ENCODE measurements at places on chromosomes 2 and 18.

DNA sequence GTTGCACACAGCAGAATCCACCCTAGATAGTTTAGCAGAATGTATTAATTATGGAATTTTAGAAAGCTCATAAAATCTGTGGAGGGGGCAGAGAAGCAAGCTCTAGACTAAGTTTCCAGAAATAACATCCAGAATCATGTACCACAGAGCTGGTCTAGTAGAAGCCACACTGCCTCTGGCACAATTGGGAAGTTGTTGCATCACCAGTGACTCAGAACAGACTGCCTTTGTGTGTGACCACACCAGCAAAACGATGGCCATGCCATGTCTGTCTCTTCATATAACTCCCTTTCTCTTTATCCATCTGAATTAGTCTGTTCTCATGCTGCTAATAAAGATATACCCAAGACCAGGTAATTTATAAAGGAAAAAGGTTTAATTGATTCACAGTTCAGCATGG lies 158.9 kb downstream of the CCDC148 start:
- no peak for DNase-seq

- no peak for DNase-seq
Observed at GRCh38 chr2:144459286-144459685, 60.6 kb downstream of the ZEB2 start.

DNA sequence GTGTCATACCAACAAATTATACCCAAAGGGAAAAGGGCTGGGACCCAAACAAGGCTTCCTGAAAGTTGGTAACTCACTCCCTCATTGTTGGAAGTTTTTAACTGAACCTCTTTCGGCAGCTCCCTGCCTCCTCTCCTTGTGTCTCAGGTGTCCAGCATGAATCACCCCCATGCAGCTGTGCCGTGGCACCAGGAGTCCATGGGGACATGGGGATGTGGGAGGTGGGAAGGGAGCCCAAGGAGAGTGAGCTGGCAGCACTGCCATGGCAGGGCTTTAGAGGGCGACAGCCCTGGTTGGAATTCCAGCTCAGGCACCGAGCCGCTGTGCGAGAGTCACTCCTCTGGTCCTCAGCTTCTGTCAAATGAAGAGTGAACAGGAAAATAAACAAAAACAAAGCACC lies 12.5 kb upstream of the GYPC start:
- DNase-seq: no peak

DNA sequence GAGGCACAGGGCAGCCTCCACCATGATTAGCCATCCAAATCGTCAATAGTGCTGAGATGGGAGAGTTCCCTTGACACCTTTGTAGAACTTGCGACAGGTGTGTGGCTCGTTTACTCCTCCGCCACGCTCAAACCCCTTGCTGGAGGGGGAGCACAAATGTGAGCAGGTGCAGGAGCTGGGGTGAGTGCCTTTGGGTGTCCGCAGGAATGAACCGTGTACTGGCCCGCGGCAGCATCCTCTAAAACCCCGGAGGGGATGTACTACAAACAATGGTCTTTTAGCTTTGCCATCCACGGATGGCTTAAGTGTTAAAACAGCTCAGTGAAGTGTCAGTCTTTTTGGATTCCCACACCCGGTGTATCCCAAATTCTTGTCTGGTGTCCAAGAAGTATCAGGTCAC lies 21.4 kb upstream of the TDRD15 start:
- no peak for DNase-seq

GRCh38 chr2:68225119-68225632 lies 27.2 kb downstream of the PPP3R1 start:
- no peak for DNase-seq

DNA sequence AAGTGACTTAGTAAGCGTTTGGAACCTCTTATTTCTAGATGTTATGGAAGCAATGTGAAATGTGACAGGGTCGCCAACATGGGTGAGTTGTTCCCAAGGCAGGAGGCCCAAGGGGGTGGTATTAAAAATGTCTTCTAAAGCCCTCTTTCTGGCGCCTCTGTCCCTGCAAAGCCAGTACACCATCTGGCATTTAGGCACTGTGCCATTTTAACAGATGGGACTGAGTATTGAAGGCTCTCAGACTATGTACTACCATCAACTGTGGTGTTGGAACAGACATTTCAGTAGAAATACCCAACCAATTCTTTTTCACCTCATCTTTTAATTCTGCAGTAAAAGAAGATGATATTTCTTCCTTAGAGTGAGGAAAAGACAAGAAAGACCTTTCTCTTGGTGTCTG lies 384.5 kb upstream of the MMADHC start:
- DNase-seq: no peak

DNA sequence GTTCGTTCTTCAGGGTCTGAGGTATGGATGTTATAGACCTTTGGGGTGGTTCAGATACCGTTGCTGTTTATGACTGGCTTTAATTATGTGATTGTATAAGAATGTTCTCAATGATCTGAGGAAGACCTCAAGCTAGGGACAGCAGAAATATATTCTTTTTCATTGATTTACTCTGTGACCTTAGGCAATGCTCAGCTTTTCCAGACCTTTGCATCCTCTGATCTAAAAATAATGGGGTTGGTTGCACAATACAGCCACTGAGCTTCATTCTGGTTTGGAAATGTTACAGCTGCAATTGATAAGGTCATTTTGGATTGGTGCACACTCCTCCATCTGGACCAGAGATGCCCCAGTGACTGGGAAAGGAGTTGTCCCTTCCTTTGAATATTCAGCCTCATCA lies 17.2 kb upstream of the CABYR start:
- no peak for DNase-seq

DNA sequence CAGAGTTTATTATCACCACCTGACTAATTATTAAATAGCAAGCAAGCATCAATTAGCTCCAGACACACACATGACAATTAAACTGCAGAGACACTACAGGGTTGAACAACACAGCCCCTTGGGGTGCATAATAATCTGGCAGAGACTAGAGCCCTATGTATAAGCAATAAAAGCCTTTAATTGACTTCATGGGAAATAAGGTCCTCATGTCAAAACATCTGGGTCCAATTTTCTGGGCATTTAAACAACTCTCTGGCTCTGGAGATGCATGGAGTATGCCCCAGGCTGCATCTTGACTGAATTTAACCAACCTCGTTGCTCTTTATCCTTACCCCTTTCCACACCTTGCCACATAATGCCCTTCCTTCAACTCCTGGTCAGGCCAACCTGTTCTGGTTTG lies 270.7 kb upstream of the THUMPD2 start:
- no peak for DNase-seq

GRCh38 chr2:153068052-153068451 lies 349.6 kb downstream of the ARL6IP6 start:
- no peak for DNase-seq

- DNase-seq: no peak
Observed at GRCh38 chr2:64371727-64372126, 82.2 kb upstream of the LGALSL start.

- no peak for DNase-seq
Observed at GRCh38 chr2:172081221-172082022, 3.9 kb upstream of the DLX1 start.

GRCh38 chr18:51251625-51252024 lies 54.1 kb upstream of the MEX3C start:
- no peak for DNase-seq
